ENCODE measurements at places on chromosomes 12 and 14.

DNA sequence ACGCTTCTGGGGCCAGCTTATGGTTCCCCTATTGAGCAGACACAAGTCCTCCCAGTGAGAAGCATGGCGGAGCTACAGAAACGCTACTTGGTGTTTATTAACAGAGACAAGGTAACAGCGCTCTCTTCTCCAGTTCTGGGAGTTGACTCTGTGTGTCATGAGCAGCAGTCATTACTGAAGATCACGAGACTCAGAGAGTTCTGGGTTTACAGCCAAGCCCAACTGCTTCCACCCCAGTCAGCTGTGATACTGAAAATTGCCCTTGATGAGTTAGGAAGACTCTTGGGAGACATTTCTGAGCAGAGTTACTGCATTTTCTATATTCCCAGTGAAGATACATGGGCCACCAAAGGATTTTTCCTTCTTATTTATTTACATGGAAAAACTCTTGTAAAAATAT, 48.6 kb downstream of the CFAP251 start:
- no peak for DNase-seq

- DNase-seq: no peak
Observed at GRCh38 chr14:99166506-99166905, 105.5 kb downstream of the BCL11B start.

DNA sequence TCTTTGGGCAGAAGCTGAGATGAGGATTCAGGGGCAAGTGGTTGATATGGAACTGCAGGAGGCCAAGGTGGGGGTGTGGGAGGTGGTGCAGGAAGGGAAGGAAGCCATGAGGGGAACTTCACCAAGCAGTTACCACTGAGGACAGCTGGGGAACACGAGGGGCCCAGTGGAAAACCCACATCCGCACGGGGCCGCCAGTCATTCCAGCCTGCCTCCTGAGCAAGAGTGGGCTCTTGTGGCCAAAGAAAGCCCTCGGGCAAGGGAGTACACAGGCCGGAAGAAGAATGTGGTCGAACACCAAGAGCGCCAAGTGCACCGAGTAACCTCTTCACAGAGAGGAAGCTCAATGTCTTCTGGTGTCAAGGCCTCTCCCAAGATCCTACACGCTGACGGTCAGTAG, 252.2 kb upstream of the FOXN3 start:
- no peak for DNase-seq

DNA sequence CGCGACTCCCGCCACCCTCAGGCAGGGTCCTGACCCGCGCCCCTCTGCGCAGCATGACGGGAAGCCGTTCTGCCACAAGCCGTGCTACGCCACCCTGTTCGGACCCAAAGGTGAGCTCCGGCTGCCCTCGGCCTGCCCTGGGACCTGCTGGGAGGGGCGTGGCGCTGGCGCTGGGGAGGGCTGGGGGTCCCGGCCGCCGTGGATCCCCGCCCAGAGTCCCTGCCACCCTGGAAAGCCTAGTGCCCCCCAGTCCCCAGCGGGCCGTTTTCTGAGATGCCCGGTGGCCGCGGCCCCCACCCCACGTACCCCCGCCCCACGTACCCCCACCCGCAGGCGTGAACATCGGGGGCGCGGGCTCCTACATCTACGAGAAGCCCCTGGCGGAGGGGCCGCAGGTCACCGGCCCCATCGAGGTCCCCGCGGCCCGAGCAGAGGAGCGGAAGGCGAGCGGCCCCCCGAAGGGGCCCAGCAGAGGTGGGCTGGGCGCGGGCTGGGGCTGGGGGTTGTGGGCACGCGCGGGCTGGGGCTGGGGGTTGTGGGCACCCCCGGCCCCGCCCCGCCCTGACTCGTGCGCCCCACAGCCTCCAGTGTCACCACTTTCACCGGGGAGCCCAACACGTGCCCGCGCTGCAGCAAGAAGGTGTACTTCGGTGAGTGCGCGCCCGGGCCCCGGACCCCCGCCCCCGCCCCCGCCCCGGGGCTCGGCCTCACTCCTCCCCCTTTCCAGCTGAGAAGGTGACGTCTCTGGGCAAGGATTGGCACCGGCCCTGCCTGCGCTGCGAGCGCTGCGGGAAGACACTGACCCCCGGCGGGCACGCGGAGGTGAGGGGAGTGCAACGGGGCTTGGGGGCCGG, 4.0 kb downstream of the CRIP2 start:
- no peak for DNase-seq

- DNase-seq: no peak
Observed at GRCh38 chr14:50875359-50876070, 3.7 kb downstream of the ABHD12B start.

- no peak for DNase-seq
Observed at GRCh38 chr12:10456856-10457255, 3.7 kb upstream of the KLRC1 start.

GRCh38 chr14:71541973-71542690, 390.1 kb upstream of the RGS6 start:
- no peak for DNase-seq

DNA sequence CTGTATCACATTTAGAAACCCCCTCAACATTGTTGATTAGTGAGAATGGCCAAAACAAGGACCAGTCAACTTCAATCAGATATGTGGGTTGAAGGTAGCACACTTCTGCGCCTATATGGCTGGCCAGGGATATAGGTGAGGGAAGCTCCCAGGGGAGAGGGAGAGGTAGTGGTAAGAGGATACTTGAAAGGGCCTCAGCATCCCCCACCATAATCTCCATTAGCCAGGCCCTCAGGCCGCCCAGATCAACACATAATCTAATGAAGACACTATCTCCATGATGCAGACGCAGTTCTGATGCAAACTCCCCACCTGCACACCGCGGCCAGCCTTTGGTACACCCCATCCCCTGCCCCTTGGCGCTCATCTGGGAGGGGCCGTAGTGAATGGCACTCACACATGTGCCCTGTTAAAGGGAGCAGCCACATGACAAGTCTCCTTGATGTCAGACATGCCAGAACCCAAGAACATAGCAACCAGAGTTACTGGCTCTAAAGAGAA, 158.0 kb downstream of the TMEM132C start:
- no peak for DNase-seq

DNA sequence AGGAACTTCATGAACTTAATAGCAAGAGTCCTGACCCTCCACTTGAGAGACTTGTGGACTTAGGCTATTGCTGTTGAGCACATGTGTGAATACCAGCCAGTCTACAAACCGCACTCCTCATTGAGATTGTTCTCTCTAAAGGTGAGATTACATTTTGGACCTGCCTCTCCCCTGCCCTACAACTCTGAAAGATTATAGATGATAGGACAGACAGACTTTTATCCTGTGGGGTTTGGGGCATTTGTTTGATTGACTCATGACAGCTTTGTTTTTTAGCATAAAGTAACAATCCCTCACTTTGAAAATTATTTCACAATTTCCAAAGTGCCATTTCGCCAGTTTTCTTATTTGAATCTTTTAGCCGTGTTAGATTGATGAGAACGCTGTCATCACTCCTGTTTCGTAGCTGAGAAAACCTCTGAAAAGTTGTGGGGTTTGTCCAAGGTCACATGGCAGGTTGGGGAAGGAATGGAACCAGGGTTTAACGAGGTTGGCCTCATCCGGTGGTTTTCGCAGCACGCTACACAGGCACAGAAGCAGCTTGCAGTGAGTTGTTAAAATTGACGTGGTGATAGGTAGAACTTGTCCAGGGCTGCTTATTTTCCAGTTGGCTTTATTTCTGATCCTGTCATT, 836 bp downstream of the EVL start:
- DNase-seq: no peak

DNA sequence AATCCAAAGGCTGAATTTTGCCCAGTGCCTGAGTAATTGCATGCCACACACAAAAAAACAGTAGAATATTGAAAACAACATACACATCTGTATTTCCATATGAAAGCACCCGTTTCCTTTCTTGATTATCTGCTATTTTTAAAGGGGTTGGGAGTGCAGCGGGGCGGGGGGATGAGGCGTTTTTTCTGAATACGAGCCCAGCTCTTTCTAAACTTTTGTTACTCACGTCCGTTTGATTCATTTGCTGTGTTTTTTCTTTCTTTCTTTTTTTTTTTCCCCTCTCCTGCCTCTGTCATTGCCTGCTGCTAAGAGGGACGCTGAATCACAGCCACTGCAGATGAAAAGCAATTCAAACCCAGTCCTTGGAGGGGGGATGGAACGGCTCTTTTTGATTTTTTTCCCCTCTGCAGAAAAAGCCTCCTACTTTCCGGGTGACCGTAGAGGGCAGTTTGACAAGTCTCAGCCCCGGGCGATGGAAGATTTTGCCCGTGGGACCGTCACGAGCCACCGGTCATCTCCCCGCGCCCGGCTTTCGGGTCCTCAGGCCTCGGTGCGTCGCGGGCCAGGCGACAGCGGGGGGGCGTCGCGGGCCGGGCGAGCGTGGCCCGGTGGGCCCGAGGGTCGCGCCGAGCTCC, 572 bp upstream of the RASSF8 start:
- DNase-seq: no peak

- DNase-seq: no peak
Observed at GRCh38 chr12:44637875-44638274, 238.2 kb downstream of the NELL2 start.

GRCh38 chr14:88493392-88494185, 61.2 kb downstream of the PTPN21 start:
- DNase-seq: no peak

DNA sequence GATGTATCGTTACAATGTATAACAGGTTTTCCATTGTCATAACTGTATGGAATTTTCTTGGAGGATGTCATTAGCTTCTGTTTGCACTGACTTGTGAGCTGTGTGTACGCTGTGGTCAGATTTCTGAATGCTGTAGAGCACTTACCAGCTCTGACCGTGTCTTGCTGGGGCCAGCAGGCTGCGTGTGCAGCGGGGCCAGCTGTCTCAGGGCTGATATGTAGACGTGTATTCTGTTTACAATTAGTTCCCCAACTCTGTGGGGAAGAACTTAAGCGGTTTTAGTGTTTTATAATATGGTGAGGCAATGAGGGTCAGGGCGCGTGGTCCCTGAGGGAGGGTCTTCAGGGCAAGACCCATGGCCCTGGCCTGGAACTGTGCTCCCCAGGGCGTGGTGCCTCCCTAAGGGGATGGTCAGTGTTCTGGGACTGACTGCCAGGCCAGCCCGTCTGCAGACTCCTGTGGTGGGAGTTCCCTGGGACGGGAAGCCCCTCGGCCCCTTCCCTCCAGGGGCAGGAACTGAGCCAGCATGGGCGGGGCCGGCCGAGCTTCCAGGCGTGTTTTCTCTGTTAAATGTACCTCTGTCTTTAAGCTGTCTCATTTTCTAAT, 18.7 kb downstream of the XRCC3 start:
- DNase-seq: no peak

- no peak for DNase-seq
Observed at GRCh38 chr14:99325016-99325415, 53.0 kb upstream of the BCL11B start.

DNA sequence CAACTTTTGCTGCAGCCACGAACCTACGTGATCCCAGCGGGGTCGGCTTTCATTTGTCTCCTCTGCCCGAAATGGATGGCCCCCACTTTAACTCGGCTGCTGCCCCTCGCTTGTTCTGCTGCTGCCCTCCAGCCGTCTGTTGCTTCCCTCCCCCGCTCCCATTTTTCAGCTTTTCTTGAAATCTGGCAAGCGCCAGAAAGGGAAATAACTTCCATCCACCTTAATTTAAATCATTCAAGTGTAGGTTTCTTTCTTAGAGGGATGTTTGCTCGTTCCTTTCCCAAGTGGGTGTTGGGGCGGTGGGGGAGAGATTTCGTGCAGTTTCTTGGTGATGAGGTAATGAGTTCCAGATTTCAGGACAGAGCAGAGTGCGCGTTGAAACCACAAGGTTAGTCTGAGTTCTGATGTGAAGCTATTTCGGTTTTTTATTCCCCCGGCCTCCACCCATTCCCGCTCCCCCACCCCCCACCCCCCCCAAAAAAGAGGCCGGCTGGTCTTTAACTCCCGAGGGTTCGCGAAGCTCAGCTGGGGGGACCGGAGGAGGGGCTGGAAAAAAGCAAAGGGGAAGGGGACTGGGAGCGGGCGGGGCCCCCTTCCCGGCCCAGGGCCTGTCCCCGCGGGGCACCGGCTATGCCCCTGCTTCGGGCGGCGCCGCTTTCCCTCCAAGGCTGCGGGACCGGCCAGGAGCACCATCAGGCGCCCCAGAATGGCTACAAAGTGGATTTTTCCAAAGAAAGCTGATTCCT, 2.2 kb upstream of the ZFP36L1 start:
- no peak for DNase-seq

GRCh38 chr14:32588448-32589320, 259.6 kb downstream of the AKAP6 start:
- DNase-seq: no peak

DNA sequence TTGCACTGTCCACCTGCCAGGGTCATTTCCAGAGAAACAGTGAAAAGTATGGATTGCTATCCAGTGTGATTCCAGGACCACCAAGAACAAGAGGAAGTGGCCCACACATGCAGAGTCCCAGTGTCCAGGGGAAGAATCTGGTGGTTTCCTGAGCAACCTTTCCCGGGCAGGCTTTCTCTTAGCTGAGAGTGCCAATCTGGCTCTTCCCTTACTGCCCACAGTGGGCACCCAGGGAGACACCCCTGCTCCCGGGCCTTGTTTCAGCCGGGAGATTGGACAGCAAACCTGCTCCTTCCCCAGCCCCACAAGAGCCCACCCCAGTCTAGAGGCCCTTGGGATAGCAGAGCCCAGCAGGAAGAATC, 62.1 kb downstream of the VWF start:
- DNase-seq: no peak

DNA sequence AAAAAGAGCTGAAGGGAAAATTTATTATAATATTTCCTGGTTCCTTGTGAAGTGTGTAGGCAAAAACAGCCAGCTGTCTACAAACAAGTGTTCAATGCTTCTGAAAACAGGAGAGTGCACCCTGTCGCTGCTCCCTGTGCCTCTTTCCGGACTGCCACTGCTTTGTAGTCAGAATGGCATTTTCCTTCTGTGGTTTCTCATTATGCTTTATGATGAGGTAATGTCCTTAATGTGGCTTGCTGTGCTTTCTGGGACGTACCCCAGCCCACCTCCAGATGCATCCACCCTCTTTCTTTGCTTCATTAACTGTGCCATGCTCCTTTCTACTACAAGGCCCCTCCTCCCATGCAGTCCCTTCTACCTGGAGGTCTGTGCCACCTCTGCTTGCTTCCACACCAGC, 148.1 kb downstream of the SYT1 start:
- no peak for DNase-seq

GRCh38 chr14:53943751-53944083, 12.9 kb downstream of the BMP4 start:
- no peak for DNase-seq

- DNase-seq: no peak
Observed at GRCh38 chr12:124397807-124398577, 103.1 kb downstream of the RFLNA start.
